Left ventricle myocardium inferior (tissue), 1 donor: ENCODE measurements at places on chromosomes 4 and X.

DNA sequence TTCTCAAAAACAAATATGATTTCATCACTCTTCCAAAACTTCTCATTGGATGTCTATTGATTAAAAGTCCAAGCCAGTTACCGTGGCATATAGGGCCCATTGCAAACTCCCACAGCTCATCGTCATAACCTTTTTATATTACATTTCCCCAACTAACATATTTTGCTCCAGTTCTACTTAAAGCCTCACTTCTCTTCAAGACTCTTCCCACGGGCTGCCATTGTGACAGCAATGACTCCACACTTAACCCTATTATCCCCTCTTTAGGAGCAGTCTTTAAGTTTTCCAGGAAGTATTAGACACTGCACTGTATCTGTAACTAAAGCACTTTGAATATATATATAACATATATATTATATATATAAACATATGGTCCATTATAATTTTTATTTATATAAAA, 44.5 kb downstream of the DTHD1 start:
- no peak overlapping the region for H3K4me3 ChIP-seq
- no peaks in the 10 kb centered on the region for H3K36me3 ChIP-seq
- no peaks in the 10 kb centered on the region for H3K27me3 ChIP-seq
- DNase-seq, result no peak
- H3K27ac ChIP-seq, result no peak overlapping the region
- no peaks in the 10 kb centered on the region for H3K4me1 ChIP-seq

DNA sequence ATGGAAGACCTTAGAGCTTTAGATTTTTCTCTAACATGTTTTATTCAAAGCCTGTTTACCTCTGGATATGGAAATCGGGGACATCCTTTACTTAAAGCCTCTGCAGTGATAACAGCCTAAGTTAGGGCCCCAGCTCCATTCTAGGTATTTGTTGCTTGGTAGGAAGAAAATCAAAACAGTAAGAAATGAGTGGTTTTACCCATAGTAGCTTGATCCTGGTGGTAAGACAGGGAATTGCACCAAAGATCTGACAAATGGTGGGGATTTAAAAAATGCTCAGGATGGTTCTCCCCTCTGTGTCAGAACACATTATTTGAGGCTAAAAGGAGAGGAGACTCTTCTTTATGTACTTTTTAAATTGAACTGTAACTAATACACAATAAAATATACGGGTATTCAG, 52.4 kb downstream of the AFF2 start:
- no peak overlapping the region for H3K27ac ChIP-seq
- no peaks in the 10 kb centered on the region for H3K36me3 ChIP-seq
- H3K4me1 ChIP-seq, result no peaks in the 10 kb centered on the region
- no peaks in the 10 kb centered on the region for H3K27me3 ChIP-seq
- DNase-seq, result no peak

GRCh38 chrX:14420841-14421240, 108.5 kb upstream of the GLRA2 start:
- no peak for DNase-seq
- no peak overlapping the region for H3K27ac ChIP-seq
- H3K27me3 ChIP-seq, result no peaks in the 10 kb centered on the region

DNA sequence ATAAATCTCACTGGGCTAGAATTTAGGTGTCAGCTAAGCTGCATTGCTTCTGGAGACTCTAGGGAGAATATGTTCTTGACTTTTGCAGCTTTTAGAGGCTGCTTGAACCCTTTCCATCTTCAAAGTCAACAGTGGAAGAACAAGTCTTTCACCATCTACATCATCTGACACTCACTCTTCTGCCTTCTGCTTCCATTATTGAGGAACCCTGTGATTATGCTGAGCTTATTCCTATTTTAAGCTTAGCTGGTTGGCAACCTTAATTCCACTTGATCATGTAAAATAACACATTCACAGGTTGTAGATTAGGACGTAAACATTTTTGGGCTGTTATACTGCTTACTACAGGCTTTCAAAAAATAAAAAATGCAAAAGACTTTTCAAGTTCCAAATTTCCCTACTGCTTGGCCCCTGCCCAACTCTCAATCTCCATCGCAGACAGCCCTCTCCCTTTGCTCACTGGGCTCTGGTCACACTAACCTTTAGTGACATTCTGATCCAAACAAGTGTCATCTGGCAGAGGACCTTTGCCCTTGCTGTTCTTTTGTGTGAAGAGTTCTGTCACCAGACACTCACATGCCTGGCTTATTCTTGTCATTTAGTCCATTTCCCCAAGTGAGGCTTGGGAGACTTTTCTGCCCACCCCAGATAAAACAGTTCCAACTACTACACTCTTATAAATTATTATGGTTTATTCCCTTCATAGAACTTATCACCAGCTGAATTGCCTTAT, 1056.0 kb downstream of the STIM2 start:
- H3K36me3 ChIP-seq, result no peaks in the 10 kb centered on the region
- H3K27ac ChIP-seq, result peak overlapping the region; percentile 63
- DNase-seq, result no peak
- H3K4me3 ChIP-seq, result no peak overlapping the region
- H3K4me1 ChIP-seq, result peaks cover 34% of the 10 kb centered on the region

DNA sequence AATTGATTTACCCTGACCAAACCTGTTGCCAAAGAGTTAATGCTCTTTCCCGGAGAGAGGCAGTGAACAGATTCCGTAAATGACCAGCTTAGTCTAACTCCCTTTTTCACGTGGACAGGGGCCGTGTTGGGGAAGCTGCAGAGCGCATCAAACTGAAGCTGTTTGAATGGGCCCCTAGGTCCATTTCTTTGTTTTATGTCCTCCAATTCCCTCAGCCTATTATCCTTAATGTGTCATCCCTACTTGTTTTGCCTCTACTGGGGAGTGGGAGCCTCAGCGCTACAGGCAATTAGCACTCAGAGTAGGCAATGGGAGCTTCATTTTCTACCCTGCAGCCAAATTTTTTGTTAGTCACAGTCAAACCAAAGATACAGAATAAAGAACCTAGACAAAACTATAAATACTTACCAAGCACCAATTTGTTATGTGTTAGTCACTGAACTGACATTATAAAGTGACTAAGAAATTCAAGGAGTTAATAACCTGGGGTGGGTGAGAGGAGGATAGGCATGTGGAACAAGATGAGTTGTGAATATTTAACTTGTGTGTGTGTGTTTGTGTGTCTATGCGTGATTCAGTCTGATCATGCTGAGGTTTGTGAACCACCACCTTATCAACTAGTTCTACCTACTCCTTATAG, 417.4 kb downstream of the PACRGL start:
- no peak for DNase-seq
- no peaks in the 10 kb centered on the region for H3K4me1 ChIP-seq
- no peak overlapping the region for H3K4me3 ChIP-seq
- no peak overlapping the region for H3K27ac ChIP-seq

DNA sequence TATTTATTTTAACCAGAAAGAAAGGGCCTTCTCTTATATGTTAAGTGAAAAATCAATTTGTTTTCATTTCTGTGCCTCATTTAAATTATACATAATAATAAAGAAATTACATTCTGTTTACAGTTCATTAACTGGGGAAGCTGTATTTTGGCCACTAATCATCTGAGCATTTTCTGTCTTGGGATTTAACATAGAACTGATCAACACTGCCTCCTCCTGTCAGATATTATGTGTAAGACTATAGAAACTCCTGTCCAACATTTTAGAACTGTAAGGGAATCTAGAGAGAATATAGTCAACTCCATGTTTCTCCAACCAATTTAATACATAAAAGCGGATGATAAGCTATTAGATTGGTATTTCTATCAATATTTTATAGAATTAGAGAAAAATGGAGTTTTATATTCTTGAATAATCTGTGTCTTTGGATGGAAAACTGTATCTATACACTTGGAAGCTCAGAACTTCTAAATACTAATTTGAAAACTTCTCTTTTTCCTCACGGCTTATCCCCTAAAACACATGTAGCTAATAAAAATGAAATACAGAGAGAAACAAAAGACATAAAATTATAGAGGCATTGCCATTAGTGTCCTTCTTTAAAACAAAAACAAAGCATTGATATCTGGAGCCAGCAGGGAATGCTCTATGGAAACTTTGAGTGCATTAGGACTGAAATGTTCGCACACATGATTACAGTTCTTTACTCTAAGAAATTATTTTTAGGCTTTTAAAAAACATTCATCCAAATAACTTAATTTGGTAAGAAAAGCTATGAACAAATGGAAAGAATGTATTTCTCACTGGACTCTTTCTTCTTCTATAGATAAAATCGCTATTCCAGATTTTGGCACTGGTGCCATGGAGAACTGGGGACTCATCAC, 33.1 kb downstream of the ENPEP start:
- H3K27me3 ChIP-seq, result no peaks in the 10 kb centered on the region
- no peak overlapping the region for H3K27ac ChIP-seq
- H3K4me1 ChIP-seq, result peaks cover 3% of the 10 kb centered on the region
- no peaks in the 10 kb centered on the region for H3K36me3 ChIP-seq
- no peak for DNase-seq

- no peak overlapping the region for H3K4me3 ChIP-seq
- DNase-seq, result no peak
- H3K4me1 ChIP-seq, result no peaks in the 10 kb centered on the region
- no peak overlapping the region for H3K27ac ChIP-seq
- H3K36me3 ChIP-seq, result no peaks in the 10 kb centered on the region
- H3K27me3 ChIP-seq, result no peaks in the 10 kb centered on the region
These were observed 141.5 kb downstream of the GLRA2 start for GRCh38 chrX:14670819-14671218.
